Stimulated activated CD4-positive, alpha-beta T cell treated with anti-CD3 and anti-CD28 coated beads, Interleukin-2, amount 100 ng/mL, for 24 hours (primary cell): ENCODE measurements at places on chromosomes 5 and 9.

GRCh38 chr5:148898413-148899075 is 72.1 kb downstream of the ADRB2 start:
- DNase-seq = no peak

DNA sequence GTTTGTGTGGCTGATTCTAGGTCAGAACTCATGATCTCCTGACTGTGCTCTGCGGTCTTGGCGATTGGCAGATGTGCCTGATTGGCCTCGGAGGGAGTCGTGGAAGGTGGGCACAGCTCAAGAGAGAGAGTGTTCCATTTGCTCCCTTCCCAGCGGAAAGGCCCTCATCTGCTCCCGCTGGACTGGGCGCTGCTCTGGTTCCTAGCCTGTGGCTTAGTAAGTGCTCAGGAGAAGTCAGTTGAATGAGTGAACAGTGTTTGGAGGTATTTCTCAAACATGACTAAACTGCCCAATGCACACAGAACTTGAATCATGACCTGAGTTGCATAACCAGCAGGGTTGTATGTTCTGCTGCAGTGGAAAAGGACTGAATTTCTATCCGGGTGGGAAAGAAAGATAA is 120.2 kb upstream of the PITX1 start:
- no peak for DNase-seq

DNA sequence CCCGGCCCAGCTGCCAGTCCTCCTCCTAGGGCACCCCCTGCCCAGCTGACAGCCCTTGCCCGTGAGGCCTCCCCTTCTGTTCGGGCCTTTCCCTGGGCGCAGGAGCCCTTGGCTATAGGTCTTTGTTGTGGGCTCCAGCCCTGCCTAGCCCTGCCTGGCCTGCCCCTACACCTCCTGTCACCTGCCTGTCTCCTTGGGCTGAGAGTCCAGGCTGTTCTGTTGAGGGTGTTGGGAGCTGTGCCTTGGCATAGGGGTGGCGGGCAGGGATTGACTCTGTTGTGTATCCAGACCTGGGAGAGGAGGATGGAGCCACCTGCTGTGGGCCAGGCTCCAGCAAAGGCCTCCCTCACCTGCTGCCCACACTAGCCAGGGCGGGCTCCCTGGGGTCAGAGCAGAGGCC is 11.6 kb downstream of the FCN2 start:
- DNase-seq = no peak

- no peak for DNase-seq
Observed at GRCh38 chr9:120643061-120643460, 63.1 kb upstream of the CDK5RAP2 start.
